ENCODE measurements at places on chromosomes 1 and 21. TPM values are rescaled to one million over a fixed set of nuclear protein-coding genes. Genes with fewer than 3 reads are reported as not detected.

DNA sequence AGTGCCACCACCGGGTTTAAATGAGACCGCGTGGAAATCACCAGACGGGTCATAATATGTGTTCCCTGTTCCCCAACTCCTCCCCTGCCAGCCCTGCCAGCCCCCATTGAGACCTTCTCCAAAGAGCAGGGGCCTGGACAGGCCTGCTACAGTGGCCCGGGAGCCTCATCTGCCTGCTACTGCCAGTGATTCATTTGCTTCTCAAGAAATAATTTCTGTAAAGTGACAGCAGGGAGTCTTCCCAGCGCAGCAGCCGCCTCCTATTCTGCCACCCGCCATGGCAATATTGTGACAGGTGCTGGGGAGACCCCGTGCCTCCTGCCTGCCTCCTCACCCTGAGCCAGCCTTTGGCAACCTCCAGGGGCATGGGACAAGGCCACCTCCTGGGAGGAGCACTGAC lies 8.9 kb downstream of the IFFO2 start:
- DNase-seq = no peak

The HAO2 gene
- total RNA-seq = 8.2 TPM

DNA sequence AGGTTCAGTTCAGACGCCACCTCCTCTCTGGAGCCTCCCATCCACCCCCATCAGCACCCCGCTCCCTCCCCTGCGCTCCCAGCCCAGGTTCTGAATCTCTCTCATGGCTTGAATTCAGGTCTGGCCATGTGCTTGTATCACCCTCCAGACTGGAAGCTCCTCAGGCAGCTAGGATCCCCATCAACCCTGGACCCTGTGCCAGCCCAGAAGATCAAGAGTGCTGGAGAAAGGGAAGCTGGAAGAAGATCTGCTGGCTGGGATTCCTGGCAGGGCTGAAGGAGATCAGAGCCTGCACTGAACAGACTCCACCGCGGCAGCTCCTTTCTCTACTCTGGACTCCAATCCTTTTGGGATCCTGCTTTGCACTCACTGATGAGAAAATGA lies 11.7 kb upstream of the TINAGL1 start:
- no peak for DNase-seq

The SYCP1 gene
- not detected for total RNA-seq

- no peak for DNase-seq
Observed at GRCh38 chr1:31685795-31686194, 18.0 kb downstream of the COL16A1 start.

The EPHA10 gene
- 0.09 TPM for total RNA-seq

DNA sequence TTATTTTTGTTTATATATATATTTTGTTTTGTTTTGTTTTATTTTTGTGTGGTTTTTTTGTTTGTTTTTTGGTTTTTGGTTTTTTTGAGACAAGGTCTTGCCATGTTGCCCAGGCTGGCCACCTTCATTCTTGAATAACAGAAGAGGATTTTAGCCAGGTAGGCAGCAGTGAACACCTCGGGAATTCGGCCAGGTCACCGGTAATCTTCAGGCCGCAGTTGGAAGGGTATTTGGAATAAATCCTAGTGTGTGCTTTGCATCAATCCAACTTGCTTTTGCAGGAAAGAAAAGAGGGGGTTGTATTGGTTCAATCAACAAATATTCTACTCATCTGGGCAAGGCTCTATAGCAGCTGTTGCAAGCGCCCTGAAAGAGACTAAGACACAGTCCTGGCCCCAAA lies 53.9 kb downstream of the MT1HL1 start:
- DNase-seq = no peak

The INKA2 gene
- 0.67 TPM for total RNA-seq

The ZBTB8B gene
- 0.05 TPM for total RNA-seq

GRCh38 chr1:66671455-66671854 lies 80.8 kb upstream of the DYNLT5 start:
- DNase-seq = no peak
